ENCODE measurements at places on chromosomes 4 and X.
A peak's percentile ranks its signal among the peaks of the same experiment; 100 is the strongest.

- DNase-seq = no peak
Observed at GRCh38 chr4:69697536-69698242, 44.6 kb upstream of the UGT2A1 start.

GRCh38 chr4:53963781-53964180 lies 100.6 kb downstream of the CHIC2 start:
- no peak for DNase-seq

DNA sequence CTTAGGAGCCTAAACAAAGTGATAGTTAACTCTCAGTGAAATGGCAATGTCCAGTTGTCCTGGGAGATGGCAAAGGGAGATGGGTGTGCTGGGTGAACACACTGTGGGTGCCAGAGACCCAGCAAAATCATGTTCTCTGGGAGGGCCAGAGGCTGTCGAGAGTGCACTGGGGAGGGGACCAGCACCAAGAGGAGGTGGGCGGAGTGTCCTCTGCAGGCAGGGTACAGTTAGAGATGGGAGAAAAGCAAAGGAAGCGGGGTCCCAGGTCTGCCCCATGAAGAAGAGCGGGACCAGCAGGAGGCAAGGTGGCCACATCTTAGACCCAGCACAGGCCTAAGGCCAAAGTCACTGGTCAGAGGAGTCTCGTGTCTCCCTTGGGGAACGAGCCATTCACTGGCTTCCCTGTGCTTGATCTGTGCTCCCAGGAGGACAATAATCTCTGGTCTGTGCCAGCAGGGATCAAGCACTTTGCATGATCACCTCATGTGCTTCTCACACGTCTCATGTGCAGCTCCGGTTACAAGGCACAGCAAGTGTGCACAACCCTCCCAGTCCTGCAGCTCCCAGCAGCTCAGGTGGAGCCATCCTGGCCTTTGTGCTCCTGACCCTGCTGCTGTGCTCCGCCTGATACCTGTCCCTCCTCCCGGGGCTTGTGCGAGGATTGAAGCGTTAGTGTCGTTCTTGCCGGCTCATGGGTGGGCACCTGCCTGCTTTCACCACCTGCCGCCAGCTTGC lies 100.9 kb downstream of the FAM53A start:
- DNase-seq = no peak

GRCh38 chr4:154329939-154330338 lies 161.7 kb downstream of the DCHS2 start:
- no peak for DNase-seq

DNA sequence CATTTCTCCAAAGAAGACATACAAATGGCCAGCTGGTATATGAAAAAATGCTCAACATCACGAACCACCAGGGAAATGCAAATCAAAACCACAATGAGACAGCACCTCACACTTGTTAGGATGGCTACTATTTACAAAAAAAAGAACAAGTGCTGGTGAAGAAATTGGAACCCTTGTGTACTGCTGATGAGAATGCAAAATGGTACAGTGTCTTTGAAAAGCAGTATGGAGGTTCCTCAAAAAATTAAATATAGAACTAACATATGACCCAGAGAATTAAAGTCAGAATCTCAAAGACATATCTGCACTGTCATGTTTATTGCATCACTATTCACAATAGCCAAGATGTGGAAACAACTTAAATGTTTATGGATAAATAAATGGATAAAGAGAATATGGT lies 20.9 kb downstream of the PAGE4 start:
- DNase-seq = no peak

DNA sequence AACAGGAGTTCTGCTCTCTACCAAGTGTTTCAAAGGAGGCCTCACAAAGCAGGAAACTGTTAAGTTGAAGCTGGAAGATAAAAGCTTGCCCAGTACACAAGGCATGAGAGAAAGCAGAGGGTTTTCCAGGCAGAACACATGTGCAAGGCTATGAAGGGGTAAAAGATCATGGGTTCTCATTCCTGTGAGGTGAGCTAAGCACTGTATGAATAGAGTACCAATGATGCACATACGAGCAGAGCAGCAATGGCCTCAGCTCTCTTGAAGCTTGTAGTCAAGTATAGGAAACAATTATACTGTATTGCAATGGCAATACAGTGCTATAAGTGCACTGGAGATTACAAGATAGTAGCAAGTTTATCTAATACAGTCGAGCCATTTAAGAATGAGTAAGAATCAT lies 18.0 kb downstream of the TTC29 start:
- DNase-seq = no peak

DNA sequence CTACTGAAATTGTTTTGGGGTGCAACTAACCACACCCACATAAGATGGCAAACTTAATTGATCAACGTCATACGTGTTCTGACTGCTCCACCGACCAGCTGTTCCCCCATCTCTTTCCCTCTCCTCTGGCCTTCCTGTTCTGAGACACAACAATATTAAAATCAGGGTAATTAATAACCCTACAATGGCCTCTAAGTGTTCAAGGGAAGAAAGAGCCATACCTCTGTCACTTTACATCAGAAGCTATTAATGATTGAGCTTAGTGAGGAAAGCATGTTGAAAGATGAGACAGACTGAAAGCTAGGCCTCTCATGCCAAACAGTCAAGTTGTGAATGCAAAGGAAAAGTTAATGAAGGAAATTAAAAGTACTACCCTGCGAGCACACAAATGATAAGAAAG lies 173.9 kb upstream of the FTHL17 start:
- no peak for DNase-seq

DNA sequence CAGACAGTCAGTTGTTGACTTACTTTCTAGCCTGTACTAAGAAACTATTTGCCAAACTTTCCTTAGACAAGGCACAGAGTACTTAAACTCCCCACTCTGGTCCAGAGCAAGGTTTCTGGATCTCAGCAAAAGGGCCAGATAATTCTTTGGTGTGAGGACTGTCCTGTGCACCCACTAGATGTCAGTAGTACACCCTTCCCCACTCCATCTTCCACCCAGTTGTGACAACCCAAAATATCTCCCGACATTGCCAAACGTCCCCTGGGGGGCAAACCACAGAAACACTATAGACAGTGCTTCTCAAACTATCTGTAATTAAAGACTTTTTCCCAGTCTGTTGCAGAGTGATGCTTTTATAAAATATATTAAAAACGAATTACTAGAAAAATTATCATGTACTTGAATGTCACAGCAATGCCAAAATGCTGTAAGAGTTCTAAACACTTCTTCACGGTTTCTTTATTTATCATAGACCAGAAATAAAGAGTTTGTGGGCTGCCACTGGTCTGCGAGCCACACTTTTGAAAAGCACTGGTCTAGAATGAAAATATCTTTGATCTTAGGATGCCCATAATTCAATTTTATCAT lies 203.5 kb downstream of the PRDM5 start:
- DNase-seq = peak; percentile 8

- DNase-seq = no peak
Observed at GRCh38 chr4:99088023-99088449, 552 bp downstream of the ADH5 start.

DNA sequence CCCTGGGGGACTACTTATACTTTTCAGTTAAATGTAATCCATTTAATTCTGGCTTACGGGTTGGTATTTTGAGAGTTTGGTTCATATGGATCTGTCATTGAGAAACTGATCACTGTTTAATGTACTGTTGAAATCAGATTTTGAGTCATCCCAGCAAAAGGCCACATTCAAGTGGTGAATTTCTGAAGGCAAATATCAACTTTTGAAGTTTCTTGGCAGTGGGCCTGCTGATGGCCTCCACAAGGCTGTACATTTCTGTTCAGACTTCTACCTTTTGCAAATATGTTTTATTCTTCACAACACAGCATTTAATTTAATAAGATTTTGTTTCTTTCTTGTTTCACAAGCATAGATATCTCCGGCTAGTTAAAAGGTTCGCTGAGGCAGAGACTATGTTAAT lies 138.7 kb downstream of the PDGFC start:
- no peak for DNase-seq

DNA sequence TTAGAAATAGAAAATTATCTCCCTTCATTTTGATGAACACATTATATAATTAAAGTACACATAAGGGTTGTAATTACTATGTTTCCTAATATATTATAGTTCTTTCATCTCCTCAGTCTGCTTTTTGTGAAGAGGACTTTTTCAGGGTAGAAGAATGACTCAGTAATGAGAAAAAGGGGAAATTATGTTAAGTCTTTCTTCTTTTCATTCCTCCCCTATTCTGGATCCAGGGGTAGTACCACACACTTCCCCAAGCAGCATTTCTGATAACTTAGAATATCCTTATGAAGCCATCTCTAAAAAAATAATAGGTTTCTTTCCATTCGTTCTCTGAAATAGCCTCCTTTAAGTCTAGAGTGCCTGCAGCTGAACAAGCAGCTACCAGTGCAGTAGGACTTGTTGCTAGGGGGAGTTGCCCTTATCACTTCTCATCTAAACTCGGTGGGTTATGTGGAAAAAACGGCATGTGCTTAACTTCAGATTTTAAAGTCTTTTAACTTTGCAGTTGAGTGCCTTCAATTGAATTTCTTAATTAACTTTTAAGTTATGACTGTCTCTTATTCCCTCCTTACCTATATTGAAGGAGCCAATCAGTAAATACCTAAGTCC lies 184.8 kb downstream of the ARHGAP24 start:
- no peak for DNase-seq

DNA sequence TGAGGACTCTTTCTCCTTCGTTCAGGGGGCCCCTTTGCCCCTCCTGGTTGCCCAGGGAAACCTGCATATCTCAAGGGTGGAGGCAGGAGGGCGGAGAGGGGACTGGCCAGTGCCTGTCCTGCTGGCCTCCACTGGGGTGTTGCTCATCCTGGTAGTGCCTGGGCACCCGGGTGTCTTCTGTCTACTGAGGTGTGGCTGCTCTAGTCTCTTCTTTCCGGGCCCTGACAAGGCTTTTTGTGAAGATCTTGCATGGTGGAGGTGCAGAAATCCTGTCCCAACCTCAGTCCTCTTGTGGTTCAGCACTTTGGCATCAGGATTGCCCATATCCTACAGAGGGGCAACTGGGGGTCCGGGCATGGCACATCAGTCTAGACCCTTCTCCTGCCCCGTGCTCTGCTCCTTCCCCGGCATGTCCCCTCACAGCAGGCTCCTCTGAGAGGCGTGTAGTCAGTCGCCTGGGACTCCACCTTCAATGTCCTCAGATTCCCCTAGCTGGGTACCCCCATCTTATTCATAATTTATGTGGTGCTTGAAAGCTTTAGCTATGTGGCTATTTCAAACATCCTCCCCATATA lies 1.9 kb downstream of the CCDC110 start:
- no peak for DNase-seq

DNA sequence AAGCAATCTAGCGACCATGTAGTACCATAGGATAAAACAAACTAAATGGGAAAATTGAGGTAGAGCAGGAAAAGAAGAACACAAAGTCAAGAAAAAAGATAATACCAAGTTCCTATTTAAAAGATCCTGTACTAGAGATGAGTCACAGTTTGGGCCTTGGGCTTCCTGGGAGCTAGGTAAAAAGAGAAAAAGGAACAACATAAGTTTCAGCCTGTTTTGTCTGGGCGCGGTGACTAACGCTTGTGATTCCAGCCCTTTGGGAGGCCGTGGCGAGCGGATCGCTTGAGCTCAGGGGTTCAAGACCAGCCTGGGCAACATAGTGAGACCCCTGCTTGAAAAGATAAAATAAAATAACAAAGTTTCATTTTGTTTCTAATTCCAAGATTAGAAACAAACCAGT lies 14.0 kb upstream of the TMEM156 start:
- no peak for DNase-seq

GRCh38 chr4:13212936-13213335 lies 271.2 kb downstream of the RAB28 start:
- no peak for DNase-seq

DNA sequence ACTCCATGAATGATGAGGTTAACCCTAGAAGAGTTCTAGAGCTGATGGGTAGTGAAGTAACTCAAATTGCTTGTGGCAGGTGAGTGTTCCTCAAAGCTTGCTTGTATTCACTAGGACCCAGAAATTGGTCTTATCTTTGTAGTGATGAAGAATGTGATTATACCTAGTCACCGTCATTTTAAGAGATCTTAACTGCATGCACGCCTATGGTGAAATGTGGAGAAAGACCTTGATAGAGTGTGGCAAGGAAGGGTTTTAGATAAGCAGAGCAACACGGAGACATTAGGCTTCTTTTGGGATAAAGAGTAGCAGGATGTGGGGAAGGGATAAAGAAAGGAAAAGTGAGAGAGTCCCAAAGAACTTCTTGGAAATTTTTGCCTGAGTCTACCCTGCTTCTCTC lies 42.4 kb downstream of the NAP1L5 start:
- no peak for DNase-seq

DNA sequence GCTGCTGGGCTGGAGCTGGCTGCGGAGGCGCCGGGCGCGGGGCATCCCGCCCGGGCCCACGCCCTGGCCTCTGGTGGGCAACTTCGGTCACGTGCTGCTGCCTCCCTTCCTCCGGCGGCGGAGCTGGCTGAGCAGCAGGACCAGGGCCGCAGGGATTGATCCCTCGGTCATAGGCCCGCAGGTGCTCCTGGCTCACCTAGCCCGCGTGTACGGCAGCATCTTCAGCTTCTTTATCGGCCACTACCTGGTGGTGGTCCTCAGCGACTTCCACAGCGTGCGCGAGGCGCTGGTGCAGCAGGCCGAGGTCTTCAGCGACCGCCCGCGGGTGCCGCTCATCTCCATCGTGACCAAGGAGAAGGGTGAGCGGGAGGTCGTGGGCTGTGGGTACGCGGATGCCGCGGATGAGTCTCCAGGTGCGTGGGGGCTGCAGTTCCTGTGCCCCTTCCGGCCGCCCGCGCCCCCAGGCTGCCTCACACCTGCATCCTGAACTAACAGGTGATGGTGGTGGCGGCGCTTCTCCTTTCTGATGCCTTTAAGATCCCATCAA lies 499 bp downstream of the CYP2U1 start:
- no peak for DNase-seq

GRCh38 chrX:154791467-154791866 lies 13.8 kb downstream of the MPP1 start:
- DNase-seq = no peak

DNA sequence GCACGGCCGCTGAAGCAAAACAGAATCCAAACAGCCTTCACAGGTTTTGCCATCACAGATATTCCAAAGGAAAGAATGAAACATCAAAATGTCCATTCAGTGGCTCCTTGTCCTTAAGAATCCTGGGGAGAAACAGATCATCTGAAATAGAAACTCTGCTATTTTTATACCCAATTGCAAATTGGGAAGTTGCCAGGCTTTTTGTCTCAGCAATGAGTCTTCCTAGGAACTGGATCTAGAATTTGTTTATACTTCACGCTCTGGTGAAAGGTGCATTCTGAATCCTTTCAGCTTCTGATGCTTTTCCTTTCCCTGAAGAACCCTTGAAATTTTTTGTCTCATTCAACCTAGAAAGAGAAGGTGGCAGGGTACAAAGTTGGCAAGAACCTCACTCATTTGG lies 218.9 kb downstream of the FBXW7 start:
- DNase-seq = no peak

GRCh38 chr4:157421365-157421764 lies 200.8 kb downstream of the GRIA2 start:
- DNase-seq = no peak

- no peak for DNase-seq
Observed at GRCh38 chr4:68288393-68288740, 42.9 kb upstream of the TMPRSS11B start.

- no peak for DNase-seq
Observed at GRCh38 chr4:88104902-88105610, 53.4 kb downstream of the ABCG2 start.

GRCh38 chrX:67692246-67692645 lies 148.4 kb downstream of the AR start:
- no peak for DNase-seq
